COR-L47 (cell line): ENCODE measurements at places on chromosomes 2 and 18.
A peak's percentile ranks its signal among the peaks of the same experiment; 100 is the strongest.

DNA sequence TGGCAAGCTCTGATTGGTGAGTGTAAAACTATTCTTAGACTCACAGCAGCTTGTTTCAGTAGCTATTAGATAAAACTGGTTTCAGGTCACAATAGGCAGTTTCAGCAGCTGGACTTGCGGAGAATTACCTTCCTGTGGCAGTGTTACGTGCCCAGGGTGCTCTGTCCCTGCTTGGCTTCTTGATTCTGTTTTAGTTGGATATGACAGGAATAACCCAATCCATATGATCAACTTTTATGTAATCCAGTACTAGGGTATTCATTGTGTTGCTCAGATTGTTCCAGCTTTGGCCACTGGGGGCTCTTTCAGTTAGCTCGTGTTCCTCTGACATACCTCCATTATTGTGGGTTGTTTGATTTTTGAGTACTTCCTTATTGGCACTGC lies 43.1 kb downstream of the INPP4A start:
- DNase-seq, result no peak

GRCh38 chr2:9631553-9631819 lies 689 bp upstream of the YWHAQ start:
- DNase-seq, result no peak

DNA sequence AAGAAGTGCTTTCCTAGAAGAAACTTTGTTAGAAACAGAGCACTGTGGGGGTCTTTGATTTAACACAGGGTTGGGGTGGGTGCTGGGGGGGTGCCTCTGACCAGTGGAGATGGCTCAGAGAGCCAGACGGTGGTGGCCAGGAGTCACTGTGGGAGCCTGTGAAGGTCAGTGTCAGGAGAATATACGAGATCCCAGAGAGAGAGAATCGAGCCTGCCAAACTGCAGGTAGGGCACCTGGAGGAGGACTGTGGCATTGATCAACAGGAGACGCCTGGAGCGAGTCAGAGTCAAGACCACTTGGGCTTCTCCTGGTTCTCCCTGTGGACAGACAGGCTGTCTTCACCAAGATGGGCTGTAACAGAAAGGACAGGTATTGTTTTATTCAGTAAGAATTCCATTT lies 136.5 kb upstream of the TWIST2 start:
- DNase-seq, result no peak

DNA sequence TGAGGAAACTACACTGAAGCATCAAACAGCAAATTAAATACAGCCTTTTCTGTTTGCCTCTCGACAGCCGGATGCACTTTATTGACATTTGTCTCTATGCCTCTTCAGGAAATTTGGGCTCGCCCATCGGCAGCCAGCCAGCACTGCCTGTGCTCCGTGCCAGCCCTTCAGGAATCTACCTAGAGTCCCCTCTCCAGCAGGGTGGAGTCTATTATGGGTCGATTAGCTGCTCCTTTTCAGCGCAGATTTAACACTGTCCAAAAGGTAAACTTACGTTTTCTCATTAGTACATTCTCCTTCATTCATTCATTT lies 91.5 kb downstream of the MYCN start:
- DNase-seq, result peak; percentile 38

- DNase-seq, result no peak
These were observed 68.6 kb downstream of the SMIM21 start for GRCh38 chr18:75358928-75359327.

DNA sequence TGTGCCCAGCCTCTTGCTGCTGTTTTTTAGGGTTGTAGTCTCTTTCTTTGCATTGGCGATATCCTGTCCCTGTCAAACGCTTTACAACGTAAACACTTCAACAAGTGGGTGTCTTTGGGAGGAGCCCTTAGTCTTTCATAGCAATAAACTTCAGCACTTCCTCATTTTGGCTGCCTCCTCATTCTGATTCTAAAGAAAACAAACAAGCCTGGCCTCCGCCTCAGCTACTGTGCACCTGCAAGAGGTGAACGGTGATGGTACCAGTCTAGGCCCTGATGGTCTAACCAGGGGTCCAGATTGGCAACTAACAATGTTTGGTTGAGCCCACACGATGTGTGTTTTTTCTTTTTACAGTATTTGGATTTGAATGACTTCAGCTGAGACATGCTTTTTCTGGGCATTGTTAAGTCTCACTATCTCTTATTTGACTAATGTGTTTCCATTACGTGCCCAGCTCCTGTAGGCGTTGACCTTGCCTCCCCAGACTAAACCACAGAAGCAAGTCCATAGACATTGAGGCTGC lies 53.2 kb upstream of the CUL3 start:
- DNase-seq, result no peak

GRCh38 chr18:26637324-26637723 lies 89.0 kb upstream of the KCTD1 start:
- no peak for DNase-seq

DNA sequence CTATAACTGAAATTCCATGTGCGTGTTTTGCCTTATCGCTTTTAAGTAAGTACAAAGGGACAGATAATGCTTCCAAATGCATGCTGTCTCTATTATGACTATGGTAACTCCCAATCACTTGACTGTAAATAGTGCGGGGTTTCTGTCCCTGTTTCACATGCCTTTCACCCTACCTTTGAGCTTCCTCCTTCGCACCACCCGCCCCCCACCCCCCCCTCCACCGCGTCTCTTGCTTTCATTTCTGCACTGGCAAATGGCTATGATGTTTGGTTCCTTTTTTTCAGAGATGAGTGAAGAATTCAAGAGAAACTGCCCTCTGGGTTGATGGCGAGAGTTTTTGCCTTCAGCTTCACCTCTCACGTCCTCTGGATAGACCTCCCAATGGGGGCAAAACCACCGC lies 25.0 kb upstream of the SPP2 start:
- no peak for DNase-seq

DNA sequence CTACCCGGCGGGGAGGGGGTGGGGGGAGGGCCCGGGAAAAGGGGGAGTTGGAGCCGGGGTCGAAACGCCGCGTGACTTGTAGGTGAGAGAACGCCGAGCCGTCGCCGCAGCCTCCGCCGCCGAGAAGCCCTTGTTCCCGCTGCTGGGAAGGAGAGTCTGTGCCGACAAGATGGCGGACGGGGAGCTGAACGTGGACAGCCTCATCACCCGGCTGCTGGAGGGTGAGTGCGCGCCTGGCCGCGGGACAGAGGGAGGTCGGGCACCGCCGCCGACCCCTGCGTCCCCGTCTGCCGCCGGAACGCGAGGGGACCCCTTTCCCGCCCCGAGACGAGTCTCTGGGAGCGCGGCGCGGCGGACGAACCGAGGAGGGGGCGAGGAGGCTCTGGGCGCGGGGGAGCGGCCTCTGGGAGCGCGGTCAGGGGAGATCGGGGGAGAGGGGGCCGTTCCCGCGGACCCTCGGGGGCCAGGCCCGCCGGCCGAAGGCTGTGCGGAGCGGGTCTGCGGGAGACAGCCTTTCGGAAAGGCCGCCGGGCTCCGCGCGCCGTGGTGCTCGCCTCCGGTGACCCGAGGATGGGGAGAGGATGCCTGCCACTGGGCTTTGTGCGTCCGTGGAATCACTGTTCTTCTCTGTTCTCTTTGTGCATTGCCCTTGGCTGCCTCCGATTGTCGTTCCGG lies 463 bp downstream of the PPP1CB start:
- DNase-seq, result no peak

DNA sequence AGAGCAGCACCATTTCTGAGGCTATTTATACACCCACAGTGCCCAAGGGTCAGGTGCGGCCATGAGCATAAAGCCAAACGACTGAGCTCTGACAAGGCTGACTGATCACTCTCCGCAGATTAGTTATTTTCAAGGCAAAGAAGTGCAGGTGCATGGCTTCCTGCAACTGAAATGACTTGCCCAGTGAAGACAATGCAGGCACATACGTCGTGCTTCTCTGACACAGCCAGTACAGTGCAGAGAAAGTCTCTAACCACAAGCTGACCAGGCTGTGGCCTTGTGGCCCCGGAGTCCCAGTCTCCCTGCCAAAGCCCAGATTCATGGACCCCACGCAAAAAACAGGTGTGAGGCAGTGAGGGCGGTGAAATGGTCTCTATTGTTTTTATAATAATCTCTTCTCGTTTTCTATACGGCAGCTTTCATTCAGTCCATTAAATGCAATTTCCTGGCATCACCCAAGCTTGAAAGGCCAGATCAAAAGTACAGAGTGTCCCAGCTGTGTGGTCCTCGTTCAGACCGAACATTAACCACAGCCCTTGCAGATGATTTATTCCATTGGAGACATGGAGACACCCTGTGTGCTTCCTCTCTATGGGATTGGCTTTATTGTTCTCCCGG lies 447.0 kb upstream of the ID2 start:
- peak; percentile 19 for DNase-seq

DNA sequence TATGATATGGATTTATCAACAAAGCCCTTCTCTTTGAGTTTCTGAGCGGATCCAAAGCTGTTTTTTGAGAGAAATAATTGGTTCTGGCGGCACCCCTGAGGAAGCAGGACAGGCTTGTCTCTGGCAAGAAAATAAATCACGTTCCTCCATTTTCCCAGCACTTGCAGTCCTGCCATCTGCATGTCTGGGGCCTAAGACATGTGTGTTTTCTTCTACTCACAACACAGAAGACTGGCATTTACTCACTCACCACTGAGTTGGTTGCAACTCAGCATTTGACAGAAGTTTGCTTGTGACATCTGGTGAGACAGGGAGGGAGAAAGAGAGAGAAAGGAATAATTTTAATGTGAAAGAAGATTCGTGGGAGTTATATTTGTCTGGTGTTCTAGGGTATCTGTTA lies 37.0 kb upstream of the YES1 start:
- no peak for DNase-seq

DNA sequence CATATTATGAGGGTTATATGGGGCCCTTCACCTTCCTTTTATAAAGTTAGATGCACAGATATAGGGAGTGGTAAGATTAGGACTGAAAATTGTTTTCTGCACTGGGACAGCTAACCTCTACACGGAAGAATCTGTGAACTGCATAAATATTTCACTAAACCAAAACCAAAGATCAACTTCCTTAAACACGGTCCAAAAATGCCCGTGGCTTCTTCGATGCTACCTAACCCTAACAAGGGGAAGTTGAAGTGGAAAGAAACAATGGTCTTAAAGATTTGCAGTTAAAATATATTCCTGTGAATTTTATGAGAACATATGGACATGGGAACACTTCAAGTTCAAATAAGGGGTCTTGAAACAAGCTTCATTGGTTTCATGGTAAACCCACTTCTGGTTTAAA lies 33.3 kb upstream of the PAX3 start:
- no peak for DNase-seq

GRCh38 chr18:63686871-63687270 lies 15.9 kb upstream of the SERPINB11 start:
- DNase-seq, result no peak

- no peak for DNase-seq
These were observed 92.6 kb downstream of the EPB41L3 start for GRCh38 chr18:5451150-5451549.

- no peak for DNase-seq
These were observed 154.3 kb downstream of the PTGR3 start for GRCh38 chr18:75054611-75055010.

- no peak for DNase-seq
These were observed 636.2 kb upstream of the CHAC2 start for GRCh38 chr2:53131416-53131815.

GRCh38 chr18:5197461-5197860 lies 404 bp upstream of the AKAIN1 start:
- no peak for DNase-seq

GRCh38 chr2:181177376-181177775 lies 197.0 kb downstream of the UBE2E3 start:
- no peak for DNase-seq

DNA sequence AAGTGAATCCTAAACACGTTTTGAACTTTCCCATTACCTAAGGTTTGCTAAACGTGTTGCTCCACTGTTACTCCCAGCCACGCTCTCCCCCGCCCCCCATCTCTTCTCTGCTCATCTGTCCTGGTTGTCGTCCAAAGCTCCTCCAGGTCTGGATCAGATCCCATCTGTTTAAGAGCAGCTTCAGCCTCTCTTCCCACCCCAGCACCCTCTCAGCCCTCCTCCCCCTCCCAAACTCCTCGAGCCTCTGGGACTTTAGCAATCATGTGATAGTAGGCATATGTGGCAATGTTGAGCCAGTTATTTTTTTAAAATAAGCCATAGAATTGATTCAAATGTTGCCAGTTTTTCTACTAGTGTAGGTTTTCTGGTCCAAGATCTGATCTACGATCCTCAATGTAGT lies 20.0 kb upstream of the LPIN1 start:
- DNase-seq, result no peak

DNA sequence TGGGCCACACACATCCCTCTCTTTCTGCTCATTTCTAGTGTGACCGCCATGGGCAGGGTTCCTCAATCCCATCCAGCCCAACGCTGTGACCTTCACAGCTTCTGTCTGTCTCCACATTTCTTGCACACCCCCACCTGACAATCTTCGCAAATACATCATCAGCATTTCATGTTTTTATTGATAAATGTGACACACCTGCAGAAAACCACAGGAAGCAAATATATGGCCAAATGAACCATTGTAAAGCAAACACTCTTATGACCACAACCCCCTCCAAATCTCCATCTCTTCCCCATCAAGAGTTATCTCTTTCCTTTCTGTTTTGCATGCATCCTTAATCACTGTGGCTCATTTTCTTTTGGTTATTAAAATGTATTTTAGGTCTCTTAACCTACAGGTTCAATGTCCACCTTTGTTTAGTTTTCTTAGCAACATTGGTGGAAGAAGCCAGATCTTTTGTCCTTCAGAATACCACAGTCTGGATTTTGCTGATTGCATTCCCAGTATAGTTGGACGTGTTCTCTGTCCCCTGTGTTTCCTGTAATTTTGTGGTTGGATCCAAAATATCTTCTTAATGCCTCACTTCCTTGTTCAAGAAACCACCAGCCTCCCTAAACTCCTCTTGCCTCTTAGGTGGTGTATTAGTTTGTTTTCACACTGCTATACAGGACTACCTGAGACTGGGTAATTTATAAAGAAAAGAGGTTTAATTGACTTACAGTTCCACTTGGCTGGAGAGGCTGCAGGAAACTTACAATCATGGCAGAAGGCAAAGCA lies 9.8 kb upstream of the NCK2 start:
- DNase-seq, result no peak

DNA sequence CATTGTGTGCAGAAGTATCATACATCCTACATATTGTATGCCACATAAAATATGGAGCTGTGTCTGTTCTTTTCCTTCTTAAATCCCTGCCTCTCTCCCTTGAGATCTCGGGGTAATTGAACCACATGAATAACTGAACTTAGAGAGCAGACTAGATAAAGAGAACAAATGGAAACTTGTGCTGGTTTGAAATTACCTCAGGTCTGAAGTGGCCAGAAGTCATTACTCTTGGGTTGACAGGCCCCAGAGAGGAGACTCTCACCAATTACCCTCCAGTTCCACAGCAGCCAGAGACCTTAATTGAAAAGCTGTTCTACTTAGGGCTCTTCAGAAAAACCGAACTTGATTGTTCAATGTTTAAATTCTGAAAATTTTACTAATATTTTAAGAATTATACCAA lies 5.0 kb upstream of the ADAM17 start:
- no peak for DNase-seq

- no peak for DNase-seq
These were observed 8.2 kb upstream of the CHRNA1 start for GRCh38 chr2:174772472-174772801.

- DNase-seq, result no peak
These were observed 506.1 kb upstream of the FAM98A start for GRCh38 chr2:34105006-34105767.

GRCh38 chr18:58536202-58536516 lies 92.7 kb downstream of the ALPK2 start:
- DNase-seq, result no peak
